DND-41 (cell line): ENCODE measurements at places on chromosomes 12 and 14.

GRCh38 chr14:89701211-89702043 lies 253.1 kb downstream of the EFCAB11 start:
- peaks cover 15% of the 10 kb centered on the region for H3K4me1 ChIP-seq
- H3K4me3 ChIP-seq: no peak overlapping the region
- H3K27me3 ChIP-seq: no peaks in the 10 kb centered on the region
- H3K36me3 ChIP-seq: no peaks in the 10 kb centered on the region

- H3K27ac ChIP-seq: no peak overlapping the region
- no peak for DNase-seq
- no peak overlapping the region for H3K4me3 ChIP-seq
- no peaks in the 10 kb centered on the region for H3K4me1 ChIP-seq
These were observed 123.2 kb upstream of the SEL1L start for GRCh38 chr14:81656811-81657210.

DNA sequence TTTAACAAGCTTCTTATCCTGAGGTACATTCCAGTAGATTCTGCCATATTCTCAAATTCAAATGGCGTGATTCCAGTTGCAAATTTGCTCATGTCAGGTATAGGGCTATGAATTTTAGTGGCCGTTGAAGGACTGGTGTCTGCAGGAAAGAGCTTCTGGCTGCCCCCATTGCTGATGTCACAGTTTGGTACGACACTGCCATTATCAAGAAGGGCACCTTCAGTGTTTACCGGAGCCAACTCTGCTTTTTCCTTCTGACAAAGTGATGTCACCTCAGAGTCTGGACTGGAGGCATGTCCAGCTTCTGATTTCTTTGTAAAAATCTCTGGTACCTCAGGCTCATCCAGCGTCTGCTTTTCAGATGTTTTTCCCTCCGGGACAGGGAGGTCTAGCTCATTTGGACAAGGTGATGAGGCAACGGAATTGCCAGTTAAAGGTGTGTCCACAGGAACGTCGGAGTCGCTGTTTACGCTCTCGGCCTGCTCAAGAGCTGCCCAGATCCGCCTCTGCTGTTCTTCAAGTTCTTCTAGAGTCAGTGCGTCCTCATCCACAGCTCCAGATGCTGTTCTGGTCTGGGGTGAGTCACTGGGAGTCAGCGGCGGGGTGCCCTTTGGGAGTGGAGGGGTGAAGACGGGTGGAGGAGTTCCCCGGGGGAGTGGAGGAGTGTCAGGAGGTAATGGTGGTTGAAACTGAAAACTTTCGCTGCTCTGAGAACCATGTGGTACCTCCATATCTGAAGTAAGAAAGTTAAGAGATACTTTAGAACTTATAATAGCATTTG lies 27.0 kb downstream of the ZCCHC8 start:
- no peak overlapping the region for H3K4me3 ChIP-seq
- peak; percentile 2 for DNase-seq
- peaks cover 65% of the 10 kb centered on the region for H3K36me3 ChIP-seq
- no peaks in the 10 kb centered on the region for H3K4me1 ChIP-seq
- H3K27me3 ChIP-seq: no peaks in the 10 kb centered on the region
- H3K27ac ChIP-seq: no peak overlapping the region

GRCh38 chr12:60842181-60842580 lies 1246.4 kb downstream of the SLC16A7 start:
- no peak overlapping the region for H3K27ac ChIP-seq
- H3K4me3 ChIP-seq: no peak overlapping the region
- no peaks in the 10 kb centered on the region for H3K4me1 ChIP-seq

DNA sequence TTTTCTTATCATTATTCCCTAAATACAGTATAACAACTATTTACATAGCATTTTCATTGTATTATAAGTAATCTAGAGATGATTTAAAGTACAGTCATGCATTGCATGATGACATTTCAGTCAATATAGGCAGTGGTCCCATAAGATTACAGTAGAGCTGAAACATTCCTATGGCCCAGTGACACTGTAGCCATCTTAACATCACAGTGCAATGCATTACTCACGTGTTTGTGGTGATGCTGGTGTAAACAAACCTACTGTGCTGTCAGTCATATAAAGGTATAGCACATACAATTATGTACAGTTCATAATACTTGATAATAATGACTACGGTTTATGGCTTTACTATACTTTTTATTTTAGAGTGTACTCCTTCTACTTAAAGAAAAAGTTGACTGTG lies 13.3 kb downstream of the LLPH start:
- H3K36me3 ChIP-seq: peaks cover 7% of the 10 kb centered on the region; the same call in 1 of the 2 replicates
- no peak overlapping the region for H3K27ac ChIP-seq
- no peak for DNase-seq
- no peaks in the 10 kb centered on the region for H3K27me3 ChIP-seq

DNA sequence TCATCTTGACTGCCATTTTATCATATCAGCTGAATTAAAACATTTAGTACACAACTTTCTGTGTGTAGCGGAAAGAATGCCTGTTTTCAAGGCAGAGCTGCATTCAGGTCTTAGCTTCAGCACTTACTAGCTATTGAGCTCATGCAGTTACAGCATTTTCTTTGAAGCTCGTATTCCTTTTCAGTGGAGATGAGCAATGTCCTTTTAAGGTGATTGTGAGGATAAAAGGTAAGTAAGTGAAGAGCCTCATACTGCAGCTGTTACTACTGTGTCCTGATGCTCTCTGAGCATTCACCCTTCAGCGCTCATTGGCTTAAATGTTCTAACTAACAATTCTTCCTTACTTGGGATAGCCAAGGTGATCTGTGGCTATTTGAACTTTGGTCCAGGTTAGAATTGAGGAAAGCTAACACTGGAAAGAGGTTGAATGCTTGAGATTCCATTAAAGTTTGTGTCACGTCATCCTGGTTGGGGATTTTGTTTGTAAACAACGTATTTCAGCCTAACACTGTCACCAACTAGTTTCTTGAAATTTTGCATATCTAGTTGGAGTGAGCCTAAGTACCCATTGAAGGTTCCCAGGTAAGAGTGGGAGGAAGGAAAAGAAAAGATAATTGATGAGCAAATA lies 71.4 kb downstream of the PAPOLA start:
- H3K4me3 ChIP-seq: no peak overlapping the region
- no peaks in the 10 kb centered on the region for H3K4me1 ChIP-seq
- H3K27ac ChIP-seq: no peak overlapping the region
- H3K36me3 ChIP-seq: no peaks in the 10 kb centered on the region; the same call in 1 of the 2 replicates

DNA sequence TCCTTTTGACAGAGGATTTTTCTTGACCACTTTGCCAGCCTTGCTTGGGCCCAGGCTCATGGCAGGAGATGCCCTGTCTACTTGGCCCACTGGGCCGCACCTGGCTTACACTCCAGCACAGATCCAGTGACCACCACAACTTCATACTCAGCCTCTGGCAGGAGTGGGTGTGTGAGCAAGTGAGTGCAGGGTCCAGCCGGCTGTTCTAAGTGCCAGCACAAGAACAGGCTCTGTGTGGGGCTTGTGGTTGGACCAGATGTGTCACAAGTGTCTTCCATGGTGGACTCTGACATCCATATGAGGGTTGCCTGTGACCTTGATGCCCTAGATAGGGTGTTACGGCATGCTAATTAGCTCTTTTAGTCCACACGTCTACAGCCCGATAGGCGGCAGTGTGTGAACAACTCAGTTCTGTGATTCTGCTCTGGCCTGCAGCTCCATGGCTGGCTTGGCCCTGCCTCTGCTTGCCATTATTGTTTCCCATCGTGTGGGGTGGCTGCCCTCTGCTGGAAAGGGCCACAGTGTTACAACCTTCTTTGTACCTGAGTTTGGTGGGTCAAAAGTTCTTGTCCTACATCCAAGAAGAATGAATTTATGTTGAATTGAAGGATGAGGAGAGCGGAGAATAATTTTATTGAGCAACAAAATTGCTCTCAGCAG lies 1089.1 kb downstream of the SLC6A15 start:
- no peak overlapping the region for H3K27ac ChIP-seq
- no peaks in the 10 kb centered on the region for H3K36me3 ChIP-seq
- no peaks in the 10 kb centered on the region for H3K27me3 ChIP-seq

GRCh38 chr12:92156139-92156538 lies 10.5 kb upstream of the BTG1 start:
- no peaks in the 10 kb centered on the region for H3K27me3 ChIP-seq
- H3K36me3 ChIP-seq: no peaks in the 10 kb centered on the region
- no peaks in the 10 kb centered on the region for H3K4me1 ChIP-seq
- DNase-seq: no peak
- H3K27ac ChIP-seq: no peak overlapping the region

DNA sequence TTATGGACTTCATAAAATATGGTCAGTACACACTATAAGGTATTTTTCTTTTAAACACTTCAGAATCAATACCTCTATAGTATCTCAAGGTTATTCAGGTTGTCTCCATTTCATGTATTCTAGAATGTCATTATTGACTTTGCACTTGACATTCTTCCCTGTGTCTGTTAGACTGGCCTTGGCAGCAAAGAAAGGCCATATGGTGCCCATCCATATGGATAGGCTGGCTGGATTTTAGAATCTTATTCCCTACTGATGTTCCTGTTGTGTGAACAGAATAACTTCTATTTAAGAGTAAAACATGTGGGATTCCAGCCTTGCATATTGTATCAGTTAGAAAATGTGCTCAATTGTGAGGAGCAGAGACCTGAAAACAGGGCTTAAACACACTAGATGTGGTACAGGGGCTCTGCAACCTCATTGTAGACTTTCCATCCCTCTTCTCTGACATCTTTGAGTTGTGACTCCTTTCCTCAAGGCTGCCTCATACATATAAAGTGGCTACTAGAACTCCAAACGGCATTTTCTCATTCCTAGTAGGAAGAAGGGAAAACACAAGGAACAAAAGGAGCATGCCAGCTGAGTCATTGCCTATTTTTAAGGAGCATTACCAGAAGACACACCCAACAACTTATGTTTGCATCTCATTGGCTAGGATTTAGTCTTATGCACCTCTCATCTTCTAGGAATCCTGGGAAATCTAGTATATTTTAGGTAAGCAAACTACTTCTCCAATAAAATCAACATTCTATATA lies 221.2 kb upstream of the TMPO start:
- DNase-seq: no peak
- no peaks in the 10 kb centered on the region for H3K36me3 ChIP-seq
- no peak overlapping the region for H3K27ac ChIP-seq
- H3K4me1 ChIP-seq: no peaks in the 10 kb centered on the region

DNA sequence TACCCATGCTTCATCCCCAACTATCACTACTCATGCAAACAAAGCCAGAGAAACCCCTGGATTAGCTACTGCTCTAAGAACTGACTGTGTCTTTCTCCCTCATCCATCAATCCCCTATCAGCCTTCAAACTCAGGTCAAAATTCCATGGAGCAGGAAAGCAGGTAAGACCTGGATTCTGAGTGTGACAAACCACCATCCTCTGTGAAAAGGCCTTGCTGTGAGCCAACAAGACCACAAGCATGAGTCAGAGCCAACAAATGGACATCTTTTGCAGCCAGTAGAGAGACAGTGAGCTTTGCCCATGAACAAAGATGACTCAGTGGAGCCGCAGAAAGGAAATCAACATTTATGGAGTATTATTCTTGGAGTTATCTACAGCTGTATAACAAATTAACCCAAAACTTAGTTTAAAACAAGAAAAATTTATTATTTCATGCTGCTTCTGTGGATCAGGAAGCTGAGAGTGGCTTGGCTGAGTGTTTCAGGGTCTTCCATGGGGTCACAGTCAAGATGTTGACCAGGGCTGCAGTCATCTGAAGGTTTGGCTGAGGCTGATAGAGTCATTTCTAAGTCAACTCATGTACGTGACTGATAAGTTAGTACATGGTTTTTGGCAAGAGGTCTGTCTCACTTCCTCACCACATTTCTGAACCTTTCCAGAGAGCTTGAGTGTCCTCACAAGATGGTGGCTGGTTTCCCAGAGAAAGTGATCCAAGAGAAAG lies 61.1 kb downstream of the PITPNM2 start:
- no peak for DNase-seq
- no peak overlapping the region for H3K4me3 ChIP-seq

DNA sequence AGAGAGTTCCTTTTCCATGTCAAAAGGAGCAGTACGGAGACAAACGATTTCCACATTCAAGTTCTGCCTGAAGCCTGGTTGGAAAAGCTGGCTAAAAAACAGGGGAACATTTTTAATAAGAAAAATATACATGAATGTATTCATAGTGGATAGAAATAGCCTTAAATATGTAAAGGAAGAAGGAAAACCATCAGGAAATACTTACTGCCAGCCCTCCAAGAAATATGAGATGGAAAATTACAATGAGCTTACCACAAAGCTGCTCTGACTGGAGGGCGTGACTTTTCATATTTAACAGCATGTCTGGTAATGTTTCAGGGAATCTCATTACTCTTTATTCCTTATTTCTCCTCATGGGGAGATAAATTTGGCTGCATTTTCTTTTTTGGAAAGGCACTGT lies 75.9 kb upstream of the ZDHHC17 start:
- H3K4me1 ChIP-seq: no peaks in the 10 kb centered on the region
- H3K4me3 ChIP-seq: no peak overlapping the region
- no peak for DNase-seq
- H3K27me3 ChIP-seq: peaks cover 4% of the 10 kb centered on the region

DNA sequence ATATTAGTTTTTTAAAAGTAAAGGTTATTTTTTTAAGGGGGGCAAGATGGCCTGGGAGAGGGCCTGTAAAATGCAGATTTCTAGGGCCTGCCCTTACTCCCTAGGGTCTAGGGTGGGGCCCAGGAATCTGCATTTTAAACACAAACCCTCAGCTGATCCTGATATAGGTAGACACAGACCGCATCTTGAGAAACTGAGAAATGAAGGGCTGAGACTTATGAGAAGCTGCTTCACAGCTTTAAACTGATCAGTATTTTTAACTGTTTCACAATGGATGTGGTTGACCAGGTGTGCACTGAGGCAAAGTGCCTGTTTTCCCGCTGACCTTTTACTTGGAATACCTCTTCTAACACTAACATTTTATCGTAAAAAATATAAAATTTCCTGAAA lies 84.0 kb downstream of the CCDC88C start:
- no peak overlapping the region for H3K27ac ChIP-seq
- peaks cover 94% of the 10 kb centered on the region for H3K36me3 ChIP-seq
- H3K4me3 ChIP-seq: no peak overlapping the region
- DNase-seq: no peak
- H3K4me1 ChIP-seq: no peaks in the 10 kb centered on the region

DNA sequence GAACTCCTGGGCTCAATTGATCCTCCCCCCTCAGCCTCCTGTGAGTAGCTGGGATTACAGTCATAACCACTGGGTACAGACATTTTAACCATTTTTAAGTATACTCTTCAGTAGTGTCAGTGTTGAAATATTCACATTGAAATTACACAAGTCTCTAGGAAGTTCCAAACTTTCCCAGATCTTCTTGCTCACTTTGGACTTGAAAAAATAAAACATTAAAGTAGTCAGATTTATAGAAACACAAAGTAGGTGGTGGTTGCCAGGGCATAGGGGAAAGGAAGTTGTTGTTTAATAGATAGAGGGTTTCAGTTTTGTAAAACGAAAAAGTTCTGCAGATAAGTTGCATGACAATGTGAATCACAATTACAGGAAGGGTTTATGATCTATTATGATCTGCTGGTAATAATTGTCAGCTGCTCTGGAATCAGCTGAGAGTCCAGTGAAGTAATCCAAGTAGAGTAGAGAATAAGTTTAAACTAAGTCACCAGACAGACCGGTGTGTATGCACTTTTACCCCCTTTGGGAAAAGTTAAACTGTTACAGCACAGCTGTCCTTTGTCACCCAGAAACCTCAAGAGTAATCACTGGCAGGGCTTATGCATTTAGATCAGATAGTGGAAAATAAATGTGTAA lies 27.4 kb downstream of the PCNX1 start:
- H3K36me3 ChIP-seq: no peaks in the 10 kb centered on the region
- H3K27ac ChIP-seq: no peak overlapping the region
- DNase-seq: no peak
- H3K4me3 ChIP-seq: no peak overlapping the region
- peaks cover 4% of the 10 kb centered on the region; the same call in 1 of the 2 replicates for H3K4me1 ChIP-seq
